ENCODE measurements at places on chromosomes 2 and 18.

DNA sequence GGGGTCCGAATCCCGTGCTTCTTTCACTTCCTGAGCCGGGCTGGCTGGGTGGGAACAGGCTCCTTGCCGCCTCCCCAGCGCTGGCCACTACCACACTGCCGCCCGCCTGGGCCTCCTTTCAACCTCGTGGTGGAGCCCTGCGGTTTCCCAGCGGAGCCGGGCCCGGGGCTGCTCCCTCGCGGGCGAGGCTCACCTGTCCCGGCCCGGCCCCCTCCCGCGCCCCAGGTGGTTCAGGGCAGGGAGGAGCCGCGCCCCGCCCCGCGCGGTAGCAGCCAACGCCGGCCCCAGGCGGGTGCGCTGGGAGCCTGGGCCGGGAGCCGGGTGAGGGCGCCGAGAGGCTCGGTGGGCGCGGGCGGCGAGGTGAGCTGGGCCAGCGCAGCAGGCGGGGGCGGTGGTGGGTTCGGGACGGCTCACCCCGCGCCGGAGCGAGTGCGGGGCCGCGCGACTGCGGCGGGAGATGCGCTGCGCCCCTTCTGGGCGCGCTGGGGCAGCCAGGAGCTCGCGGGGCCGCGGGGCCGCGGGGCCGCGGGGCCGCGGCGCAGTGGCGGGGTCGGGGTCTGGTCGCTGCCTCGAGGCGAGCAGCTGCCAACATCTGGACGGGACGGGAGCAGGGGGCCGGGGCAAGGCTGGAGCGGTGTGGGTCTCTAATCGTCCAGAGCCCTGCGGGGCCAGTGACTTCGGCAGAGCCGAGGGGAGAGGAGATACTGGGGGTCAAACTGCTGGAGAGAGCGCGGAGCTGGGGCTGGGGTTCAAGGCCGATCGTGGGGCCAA lies at the start of gene LYPD6B:
TSS of gene LYPD6B (plus strand) at position 258 of the 771 bp plus-strand sequence. CDS start 92,250 bp downstream, outside the sequence.
- no peak for DNase-seq

- DNase-seq = peak; percentile 26
Measured at GRCh38 chr2:40244675-40245074, 207.2 kb downstream of the SLC8A1 start.

DNA sequence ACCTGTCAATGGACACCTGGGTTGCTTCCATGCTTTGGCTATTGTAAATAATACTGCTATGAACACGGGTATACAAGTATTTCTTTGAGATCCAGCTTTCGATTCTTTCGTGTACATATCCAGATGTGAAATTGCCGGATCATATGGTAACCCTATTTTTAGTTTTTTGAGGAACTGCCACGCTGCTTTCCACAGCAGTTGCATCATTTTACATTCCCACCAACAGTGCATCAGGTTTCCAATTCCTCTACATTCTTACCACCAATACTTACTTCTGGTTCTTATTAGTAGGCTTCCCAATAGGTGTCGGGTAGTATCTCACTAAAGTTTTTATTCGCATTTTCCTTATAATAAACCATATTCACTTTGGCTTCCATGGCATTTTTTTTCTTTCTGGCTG lies 69.6 kb downstream of the PID1 start:
- DNase-seq = no peak

DNA sequence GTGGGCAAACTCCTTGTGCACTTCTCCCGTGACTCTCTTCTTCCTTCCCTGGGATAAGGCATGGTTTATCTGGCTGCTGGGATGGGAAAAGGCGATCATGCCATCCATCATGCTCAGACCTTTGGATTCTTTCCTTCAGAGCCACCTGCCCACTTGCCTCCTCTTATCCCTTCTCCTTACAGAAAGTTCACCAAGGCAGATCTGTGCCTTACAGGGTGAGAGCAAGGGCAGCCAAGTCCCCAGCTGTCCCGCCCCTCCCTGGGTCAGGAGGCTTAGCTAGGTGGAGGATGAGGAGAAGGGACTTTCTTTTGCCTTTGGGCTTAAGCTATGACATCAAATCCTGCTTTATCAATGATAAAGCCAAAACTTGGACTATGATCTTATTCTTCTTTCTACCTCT lies 47.6 kb downstream of the KCNE4 start:
- no peak for DNase-seq

DNA sequence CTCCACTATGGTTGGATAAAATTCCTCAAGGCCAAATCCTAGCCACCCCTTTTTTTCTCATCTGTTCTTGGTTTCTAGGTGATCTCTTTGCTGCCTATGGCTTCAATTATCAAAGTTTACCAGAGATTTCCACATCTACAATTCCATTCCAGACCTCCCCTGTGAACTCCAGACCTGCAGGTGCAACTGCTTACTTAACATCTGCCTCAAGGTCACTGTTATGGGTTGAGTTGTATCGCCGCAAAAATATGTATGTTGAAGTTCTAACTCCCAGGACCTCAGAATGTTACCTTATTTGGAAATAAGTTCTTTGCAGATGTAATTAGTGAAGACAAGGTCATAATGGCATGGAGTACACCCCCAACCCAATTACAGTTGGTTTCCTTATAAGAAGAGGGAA lies 60.4 kb upstream of the SOS1 start:
- DNase-seq = no peak

DNA sequence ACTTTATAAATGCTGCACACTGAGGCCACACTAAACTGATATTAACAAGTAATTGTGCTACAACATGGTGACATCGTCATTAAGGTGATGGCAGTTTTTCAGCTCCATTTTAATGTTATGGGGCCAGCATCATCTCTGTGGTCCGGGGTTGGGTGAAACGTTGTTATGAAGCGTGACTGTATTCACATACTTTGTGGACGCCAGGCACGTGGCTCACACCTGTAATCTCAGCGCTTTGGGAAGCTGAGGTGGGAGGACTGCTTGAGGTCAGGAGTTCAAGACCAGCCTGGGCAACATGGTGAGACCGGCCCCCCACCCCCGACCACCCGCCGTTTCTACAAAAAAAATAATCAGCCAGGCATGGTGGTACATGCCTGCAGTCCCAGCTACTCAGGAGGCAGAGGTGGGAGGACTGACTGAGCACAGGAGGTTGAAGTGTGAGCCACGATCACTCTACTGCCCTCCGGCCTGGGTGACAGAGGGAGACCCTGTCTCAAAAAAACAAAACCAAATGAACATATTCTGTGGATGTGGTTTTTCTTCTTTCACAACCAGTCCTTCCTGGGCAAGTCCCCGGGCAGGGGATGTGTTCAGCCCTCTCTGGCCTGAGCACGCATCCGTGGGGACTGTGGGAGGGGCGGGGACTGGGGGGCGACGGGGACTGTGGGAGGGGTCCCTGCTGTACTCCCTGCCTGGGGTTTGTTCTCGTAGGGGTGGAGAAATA lies 12.9 kb upstream of the GAL3ST2 start:
- no peak for DNase-seq

DNA sequence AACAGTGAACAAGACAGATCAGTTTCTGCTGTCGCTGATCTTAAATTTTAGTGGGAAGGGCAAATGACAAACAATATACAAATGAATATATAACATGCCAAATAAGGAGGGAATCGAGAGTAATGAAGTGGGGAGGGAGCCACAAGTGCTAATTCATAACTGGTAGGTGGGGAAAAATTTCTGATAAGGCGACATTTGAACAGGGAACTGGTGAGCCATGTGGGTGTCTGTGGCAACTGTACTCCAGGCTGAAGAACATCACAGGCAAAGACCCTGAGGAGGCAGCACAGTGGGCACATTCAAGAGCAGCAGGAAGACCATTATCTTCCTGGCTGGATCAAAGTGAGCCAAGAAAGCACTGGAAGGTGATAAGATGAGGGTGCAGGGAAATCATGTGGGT lies 51.6 kb upstream of the CD28 start:
- DNase-seq = no peak

- no peak for DNase-seq
Measured at GRCh38 chr2:36405183-36405582, 49.6 kb downstream of the CRIM1 start.

- no peak for DNase-seq
Measured at GRCh38 chr18:57812126-57812477, 9.0 kb upstream of the ATP8B1 start.
